ENCODE measurements at places on chromosomes 4 and X.
A peak's percentile ranks its signal among the peaks of the same experiment; 100 is the strongest.

DNA sequence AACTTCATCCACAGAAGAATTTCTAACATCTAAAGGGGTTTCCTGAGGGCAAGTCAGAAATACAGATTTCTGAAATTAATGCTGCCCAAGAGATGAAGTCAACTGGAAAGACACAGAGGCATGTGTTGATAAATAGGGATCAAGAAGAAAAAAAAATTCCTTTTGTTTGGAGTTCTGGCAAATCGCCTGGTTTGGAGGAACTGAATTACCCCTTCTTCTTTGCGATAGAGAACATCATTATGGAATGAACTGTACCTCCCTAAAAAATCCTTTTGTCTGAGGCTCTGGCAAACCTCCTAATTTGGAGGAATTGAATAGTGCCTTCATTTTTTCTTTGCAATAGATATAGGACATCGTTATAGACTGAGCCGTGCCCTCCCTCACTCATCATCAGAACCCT, 200.9 kb downstream of the DHRSX start:
- no peak for DNase-seq

DNA sequence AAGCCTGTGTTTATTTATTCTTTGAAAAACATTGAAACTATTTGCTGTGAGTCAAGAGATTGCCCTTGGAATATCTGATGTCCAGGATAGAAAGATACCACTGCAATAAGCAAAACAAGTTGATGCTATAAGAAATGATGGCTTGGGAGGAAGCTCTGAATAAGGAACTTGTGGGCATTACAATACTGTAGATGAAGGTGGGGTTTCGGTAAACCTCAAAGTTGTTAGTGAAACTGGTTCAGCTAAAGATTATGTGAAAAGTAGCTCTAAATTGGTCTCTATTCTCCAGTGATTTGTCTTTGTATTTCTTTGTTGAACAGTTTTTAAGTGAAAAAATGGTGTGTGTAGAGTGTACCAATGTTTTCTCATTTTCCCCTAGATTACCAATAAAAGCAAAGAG, 128.7 kb downstream of the AKAP4 start:
- DNase-seq: no peak

DNA sequence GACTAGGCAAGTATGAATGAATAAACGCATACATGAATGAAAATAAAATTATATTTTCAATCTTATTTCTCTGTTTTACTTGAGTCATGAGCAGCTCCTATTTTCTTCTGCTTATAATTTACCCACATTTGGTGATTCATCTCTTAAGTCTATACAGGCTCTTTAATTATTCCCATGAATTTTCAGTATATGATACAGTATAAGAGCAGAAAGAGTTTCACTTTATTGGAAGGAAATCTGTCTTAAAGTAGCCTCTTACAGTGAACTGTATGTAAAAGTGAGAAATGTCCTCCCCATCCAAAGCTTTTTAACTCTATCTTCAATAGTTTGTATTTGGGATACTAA, 50.8 kb downstream of the TMEM165 start:
- DNase-seq: no peak

DNA sequence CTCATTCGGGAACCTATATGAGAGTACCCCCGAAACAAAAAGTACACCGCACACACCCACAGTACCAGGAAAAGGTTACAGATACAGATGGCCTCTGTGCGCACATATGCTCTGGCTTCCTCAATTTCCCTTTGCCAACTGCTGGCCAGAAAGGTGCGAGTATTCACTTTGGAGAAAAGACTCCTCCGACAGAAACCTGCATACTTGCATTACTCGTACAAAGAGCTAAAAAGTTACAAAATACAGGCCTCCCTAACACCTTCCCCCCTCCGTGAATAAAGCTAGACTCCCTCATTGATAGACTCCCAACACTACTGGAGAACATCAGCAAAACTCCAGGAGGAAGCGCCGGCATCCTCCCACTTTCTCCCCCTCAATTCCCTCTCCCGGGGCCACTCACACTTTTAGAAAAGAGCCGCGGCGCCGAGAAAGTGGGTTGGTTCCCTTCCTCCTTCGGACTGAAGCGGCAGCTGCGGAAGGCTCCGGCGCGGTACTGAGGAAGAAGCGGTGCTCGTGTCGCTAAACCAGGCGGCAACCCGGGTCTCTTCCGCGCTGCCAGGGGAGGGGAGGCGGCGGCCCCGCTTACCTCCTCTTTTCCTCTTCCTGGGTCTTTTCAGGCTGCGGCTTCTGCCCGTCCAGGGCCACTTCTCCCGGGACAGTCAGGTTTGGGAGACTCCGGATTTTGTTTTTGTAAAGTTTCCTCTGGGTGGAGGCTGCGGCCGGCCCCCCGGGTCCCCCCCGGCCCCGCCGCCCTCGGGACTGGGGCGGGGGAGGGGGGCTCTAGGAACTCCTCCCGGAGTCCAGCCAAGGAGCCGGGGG, 1.1 kb downstream of the FBXW7 start:
- DNase-seq: peak; percentile 68

GRCh38 chr4:56156141-56156540, 207.4 kb downstream of the CEP135 start:
- DNase-seq: no peak

- peak; percentile 49 for DNase-seq
Observed at GRCh38 chrX:150548684-150549083, 19.7 kb upstream of the MTM1 start.

- peak; percentile 30 for DNase-seq
Observed at GRCh38 chr4:147846318-147847155, 114.6 kb downstream of the ARHGAP10 start.

DNA sequence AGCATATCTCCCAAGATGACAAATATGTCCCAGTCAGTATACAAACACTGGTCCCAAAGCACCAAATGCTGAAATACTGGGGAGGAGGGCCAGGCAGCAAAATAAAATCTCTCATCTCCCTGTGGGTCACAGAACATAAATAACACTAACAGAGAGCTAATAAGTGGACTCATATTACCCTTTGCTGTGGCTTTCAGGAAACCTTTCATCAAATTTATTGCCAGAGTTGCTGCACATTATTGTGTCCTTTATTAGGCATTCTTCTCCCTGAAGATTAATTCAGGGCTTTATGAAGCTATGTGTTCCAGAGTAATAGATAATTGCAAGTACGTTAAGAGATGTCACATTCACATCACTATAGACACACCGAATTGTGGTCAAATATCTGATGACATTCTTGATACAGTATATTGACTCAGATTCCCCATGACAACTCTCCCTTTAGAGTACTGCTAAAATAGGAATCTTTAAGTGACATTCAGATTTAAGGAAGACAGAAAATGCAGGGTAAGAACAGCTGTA, 124.1 kb upstream of the PRR32 start:
- DNase-seq: no peak

Data from activated CD4-positive, alpha-beta memory T cell treated with anti-CD3 and anti-CD28 coated beads for 36 hours (primary cell).